ENCODE measurements at places on chromosomes 2 and 18.

DNA sequence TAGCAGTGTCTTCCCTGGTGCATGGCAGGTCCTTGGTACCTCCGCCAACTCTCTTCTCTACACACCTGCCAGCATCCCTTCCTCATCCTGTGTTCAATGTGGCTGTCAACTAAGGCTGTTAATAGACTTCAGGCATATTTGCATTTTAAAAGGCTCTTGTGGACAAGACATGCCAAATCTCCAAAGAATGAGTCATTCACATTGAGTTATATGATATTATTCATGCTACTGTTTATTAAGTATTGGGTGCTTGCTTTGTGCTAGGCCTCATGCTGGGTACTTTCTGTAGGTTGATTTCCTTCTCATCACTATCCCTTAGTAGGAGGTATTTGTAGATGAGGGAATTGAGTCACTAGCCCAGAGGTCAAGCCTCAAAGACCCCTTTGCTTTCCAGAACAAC is 5.2 kb downstream of the MYO1B start:
- DNase-seq, result no peak

DNA sequence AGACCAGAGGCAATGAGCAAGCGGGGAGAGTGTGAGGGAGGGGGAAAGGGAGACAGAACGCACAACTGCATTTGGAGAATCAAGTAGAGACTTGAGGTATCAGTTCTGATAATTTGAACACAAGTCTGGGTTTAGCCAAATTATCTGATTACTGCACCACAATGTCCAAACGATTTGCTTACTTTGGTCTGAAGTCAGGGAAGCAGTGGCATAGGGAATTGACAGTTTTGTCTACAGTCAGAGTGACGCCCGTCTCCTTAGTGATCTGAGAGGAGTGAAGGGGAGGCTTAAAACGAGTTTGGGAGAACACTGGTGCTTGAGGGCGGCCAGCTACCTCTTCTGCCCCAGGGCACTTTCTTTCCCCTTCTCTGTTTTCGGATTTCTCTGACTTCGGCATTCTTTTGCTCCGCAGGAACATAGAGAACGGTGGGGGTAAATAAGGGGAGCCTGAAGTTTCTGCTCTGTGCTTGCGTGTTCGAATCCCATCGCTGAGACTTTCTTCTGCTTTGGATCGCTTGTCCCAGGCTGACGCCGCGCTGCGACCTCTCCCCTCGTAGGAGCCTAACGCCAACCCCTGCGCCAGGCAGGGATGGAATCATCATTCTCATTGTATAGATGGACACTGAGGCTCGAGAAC is 2.9 kb upstream of the DLX2 start:
- no peak for DNase-seq

- DNase-seq, result no peak
Measured at GRCh38 chr2:218870984-218871344, 9.7 kb upstream of the WNT10A start.

DNA sequence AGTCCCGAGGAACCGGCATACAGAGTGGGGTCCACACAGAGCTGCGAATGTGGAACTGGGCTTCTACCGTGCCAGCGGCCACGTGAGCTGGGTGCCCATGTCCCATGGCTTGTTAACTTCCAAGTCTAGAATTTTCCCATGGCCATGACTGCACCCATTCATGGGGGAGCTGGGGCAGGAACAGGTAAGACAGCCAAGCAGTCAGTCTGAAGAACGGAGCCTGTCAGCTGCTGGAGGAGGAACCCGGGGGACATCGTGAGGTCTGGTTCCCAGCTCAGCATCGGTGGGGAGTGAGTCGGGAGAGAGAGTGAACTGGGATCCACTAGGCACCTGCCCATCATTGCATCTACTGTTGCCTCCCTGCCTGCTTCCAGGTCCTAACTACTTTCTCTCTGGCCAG is 86.9 kb downstream of the SH3RF3 start:
- DNase-seq, result no peak

Data from RPMI7951 (cell line).